ENCODE measurements at places on chromosomes 6 and 20.

- DNase-seq, result no peak
These were observed 93.3 kb upstream of the GCM1 start for GRCh38 chr6:53241938-53242337.

GRCh38 chr6:76035713-76036112, 36.7 kb downstream of the IMPG1 start:
- DNase-seq, result no peak

- peak; percentile 43 for DNase-seq
These were observed 6.6 kb downstream of the CITED2 start for GRCh38 chr6:139367810-139368351.

GRCh38 chr20:35252037-35252461, 25.6 kb downstream of the MMP24 start:
- no peak for DNase-seq

- DNase-seq, result peak; percentile 41
These were observed 65.2 kb downstream of the STX11 start for GRCh38 chr6:144215402-144215931.

GRCh38 chr6:13282393-13283069, 45.8 kb downstream of the TBC1D7 start:
- DNase-seq, result no peak

GRCh38 chr6:170279977-170280688, 10.7 kb downstream of the DLL1 start:
- DNase-seq, result peak; percentile 40

DNA sequence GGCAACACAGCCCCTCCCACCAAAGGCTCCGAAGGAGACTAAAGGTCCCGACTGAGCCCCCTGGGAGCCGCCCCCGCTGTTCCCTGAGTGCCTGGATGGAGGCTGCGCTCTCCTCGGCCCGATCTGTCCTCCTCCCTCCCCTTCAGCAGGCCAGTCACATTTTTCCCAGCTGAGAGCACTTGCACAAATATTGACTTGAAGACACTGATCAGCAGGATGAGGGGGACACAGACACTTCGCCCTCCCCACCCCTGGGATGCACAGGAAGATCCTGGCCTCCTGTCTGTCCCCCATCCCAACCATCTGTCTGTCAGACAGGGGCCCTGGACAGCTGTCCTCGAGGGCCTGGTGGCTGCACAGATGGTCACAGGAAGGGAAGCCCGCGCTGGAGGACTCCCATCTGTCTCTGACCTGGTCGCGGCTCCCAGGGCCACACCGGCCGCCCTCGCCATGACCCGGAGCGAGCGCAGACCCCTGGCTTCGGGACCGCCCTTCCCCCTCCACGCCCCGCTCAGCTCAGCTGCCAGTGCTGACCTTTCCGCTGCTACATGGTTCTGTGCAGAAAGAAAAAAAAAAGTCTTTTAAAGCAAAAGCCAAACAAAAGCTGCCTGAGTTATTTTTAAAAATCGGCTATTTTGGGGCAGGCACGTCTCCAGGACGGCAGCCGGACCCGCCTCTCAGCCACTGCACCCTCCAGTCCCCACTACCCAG, 11.1 kb downstream of the LAMA5 start:
- no peak for DNase-seq

GRCh38 chr6:12815884-12816600, 99.5 kb downstream of the PHACTR1 start:
- DNase-seq, result no peak

DNA sequence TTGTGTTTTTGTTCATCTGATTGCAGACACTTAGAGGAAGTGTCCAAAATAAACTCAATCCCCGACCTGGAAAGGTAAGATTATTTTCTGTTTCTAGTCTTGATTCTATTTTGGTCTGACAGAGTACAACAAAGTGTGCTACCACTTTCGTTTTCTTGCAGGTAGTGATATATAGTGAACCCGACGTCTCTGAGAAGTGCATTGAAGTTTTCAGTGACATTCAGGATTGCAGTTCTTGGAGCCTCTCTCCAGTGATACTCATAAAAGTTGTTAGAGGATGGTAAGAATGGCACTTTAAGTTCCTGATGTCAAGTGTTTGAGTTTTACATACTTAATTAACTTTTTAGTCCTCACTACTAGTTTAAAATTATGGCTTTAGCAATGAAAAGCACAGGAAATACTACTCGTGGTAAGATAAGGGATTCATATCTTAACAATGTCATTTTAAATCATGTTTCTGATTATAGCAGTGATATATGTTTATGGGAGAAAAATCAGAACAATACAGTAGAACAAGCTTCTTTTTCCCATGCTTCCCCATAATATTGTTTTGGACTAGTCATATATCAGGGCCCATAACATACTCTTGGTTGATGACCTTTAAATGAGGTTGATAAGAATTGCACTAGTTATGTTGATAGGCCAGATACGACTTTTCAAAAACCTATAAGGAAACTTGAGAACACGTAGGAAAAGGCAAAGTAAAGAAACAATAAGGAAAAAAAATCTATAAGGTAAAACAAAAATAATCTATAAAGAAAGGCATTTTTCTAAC, 104.0 kb downstream of the RTN4IP1 start:
- peak; percentile 31 for DNase-seq

DNA sequence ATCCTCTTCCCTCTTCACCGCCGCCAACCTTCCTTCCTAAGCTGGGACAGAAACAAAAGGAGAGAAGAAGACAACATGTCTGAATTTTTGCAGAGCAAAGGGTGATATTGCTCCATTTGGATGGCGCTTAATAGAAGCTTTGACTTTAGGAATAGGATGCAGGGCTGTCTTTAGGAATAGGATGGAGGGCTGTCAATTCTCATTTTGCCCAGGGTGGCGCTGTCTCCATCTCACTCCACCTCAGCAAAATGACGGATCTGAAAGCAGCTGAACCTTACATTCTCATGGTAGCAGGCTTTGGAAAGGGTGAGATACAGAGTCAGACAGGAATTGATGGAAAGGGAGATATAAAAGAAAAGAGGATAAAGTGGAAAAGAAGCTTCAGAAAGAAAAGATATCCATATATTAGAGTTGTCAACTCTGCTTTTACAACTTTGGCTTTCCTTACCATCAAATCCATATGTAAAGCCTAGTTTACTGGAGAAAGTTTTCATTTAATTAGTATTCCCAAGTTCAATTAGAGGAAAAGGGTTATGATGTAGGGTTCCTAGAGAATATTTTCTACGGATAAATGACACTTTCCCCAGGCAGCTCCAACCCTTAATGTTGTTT, 2.4 kb downstream of the MTCL3 start:
- DNase-seq, result no peak

- no peak for DNase-seq
These were observed 48.5 kb upstream of the MOCS1 start for GRCh38 chr6:39982720-39983119.

- DNase-seq, result no peak
These were observed 10.7 kb downstream of the TUBB start for GRCh38 chr6:30730601-30731435.

- peak; percentile 44 for DNase-seq
These were observed 106.4 kb upstream of the SGK1 start for GRCh38 chr6:134424165-134424797.

DNA sequence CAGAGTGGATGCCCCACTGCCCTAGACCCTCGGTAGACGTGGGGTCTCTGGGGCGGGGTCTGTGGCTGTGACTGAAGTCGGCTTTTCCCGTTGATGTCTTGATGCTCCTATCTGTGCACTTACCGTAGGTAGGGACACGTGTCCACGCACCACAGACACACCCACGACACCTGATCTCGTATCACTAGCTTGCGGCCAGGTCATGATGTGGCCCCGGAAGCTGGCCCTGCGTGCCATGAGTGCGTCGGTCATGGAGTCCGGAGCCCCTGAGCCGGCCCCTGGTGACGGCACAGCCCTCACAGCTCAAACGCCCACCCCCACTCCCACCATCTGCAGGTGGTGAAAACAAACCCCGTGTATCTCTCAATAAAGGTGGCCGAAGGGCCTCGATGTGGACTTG, 33.9 kb upstream of the MRGBP start:
- DNase-seq, result no peak

DNA sequence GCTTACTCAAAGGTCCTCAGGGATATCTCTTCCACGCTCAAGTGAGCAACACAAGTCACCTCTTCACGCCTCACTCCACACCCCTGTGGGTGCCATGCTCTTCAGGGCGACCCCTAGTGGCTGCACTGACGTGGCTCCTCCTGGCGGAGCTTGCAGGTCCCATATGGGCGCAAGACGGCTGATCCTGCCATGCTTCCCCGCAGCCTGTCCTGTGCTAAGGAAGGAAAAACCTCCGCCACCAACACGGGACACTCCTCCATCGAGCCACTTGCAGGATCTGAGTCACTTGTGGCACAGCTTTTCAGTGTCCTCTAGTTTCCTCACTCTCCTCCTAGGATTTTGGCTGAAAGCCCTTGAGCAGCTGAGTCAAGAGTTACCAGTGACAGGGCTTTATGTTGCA, 90.7 kb downstream of the KHDC1L start:
- peak; percentile 22 for DNase-seq

DNA sequence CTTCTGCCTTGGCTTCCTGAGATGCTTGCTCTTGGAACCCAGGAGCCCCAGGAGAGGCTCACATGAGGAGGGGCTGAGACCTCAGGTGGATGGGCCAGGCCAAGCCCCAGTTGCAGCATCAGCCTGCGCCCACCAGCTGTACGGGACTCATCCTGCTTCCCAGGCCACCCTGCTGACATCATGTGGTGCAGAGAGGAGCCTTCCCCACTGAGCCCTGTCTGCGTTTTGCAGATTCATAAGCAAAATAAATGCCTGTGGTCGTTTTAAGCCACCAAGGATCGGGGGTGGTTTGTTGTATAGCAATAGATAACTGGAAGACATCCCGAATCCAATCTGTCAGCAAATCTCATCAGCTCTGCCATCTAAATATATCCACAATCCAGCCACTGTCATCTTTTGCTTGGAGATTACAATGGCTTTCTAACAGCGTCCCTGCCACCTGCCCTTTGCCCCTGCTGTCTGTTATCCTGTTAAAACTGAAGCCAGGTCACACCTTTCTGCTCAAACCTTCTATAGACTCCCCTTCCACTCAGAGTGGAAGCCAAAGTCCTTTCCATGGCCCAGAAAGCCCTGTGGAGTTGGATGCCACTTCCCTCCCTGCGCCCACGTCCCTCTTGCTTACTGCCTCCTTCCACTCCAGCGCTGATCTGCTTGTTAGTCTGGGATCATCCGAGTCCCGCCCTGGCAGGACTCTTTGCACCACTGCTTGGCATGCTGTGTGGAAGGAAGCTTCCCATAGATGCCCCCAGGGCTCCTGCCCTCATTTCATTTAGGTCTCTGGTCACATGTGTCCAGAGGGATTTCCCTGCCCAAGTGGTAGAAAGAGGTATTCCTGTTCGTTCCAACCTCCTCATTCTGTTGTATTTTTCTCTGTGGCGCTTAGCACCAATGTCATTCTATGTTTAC, 24.0 kb upstream of the MLN start:
- peak; percentile 36 for DNase-seq

GRCh38 chr6:134253681-134254080, 64.2 kb downstream of the SGK1 start:
- DNase-seq, result peak; percentile 53

- DNase-seq, result no peak
These were observed 49.8 kb downstream of the IRF4 start for GRCh38 chr6:441126-441920.

GRCh38 chr6:15915508-15916178, 213.2 kb upstream of the MYLIP start:
- no peak for DNase-seq

- DNase-seq, result no peak
These were observed 60.7 kb downstream of the TNFAIP3 start for GRCh38 chr6:137927777-137928218.

- no peak for DNase-seq
These were observed 283.9 kb upstream of the RNF24 start for GRCh38 chr20:4299216-4299615.

DNA sequence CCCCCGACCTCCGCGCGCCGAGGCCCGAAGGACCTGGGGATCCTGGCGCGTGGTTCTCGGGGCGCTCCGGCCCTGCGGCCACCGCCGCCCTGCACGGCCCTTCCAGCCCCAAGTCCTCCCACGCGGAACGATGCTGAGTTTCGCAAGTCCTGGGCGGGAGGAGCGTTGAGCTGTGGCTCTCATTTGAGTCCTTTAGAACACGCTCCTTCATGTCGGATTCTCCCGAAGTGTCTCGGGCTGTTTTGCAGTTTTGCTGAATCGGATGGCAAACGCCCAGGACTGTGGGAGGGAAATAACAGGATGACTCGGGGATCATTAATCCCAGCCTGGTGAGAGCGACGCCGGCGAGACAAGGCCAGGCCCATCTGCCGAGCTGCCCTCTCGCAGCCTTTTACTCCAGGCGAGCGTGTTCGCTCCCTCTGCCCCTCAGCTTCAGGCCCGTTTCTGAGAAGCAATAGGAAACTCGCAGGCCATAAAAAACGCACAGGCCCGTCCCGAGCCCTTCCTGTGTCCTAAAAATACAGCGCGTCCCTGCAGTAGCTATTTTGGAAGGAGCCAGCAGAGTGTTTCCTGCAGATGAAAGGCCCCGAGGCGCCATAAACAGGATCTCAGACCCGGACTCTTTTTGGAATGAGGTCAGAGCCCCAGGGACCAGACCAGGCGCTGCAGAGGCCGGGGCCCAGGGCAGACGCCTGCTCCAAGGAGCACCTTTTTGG, 153.5 kb downstream of the DLL1 start:
- peak; percentile 48 for DNase-seq

- peak; percentile 64 for DNase-seq
These were observed 1.2 kb downstream of the TCFL5 start for GRCh38 chr20:62860391-62860923.

- DNase-seq, result no peak
These were observed 10.0 kb downstream of the HINT3 start for GRCh38 chr6:125966569-125966968.

DNA sequence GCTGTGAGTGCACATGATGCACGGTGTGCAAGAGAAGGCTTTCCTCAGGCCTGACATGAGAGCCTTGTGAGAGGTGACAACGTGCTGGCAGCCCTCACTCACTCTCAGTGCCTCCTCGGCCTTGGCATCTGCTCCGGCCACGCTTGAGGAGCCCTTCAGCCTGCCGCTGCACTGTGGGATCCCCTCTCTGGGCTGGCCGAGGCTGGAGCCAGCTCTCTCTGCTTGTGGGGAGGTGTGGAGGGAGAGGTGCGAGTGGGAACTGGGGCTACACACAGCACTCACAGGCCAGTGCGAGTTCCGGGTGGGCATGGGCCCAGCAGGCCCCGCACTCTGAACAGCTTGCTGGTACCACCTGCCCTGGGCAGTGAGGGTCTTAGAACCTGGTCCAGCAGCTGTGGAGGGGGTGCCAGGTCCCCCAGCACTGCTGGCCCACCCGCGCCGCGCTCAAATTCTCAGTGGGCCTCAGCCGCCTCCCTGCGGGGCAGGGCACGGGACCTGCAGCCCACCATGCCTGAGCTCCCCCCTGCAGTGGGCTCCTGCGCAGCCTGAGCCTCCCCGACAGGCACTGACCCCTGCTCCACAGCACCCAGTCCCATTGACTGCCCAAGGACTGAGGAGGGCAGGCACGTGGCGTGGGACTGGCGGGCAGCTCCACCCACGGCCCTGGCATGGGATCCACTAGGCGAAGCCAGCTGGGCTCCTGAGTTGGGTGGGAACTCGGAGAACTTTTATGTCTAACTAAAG, 74.9 kb upstream of the BMP5 start:
- no peak for DNase-seq

GRCh38 chr6:23305325-23305943, 736.1 kb downstream of the HDGFL1 start:
- no peak for DNase-seq
